ENCODE measurements at places on chromosomes 3 and 15.

GRCh38 chr15:36008719-36009118 is 462.8 kb upstream of the DPH6 start:
- no peak for DNase-seq

DNA sequence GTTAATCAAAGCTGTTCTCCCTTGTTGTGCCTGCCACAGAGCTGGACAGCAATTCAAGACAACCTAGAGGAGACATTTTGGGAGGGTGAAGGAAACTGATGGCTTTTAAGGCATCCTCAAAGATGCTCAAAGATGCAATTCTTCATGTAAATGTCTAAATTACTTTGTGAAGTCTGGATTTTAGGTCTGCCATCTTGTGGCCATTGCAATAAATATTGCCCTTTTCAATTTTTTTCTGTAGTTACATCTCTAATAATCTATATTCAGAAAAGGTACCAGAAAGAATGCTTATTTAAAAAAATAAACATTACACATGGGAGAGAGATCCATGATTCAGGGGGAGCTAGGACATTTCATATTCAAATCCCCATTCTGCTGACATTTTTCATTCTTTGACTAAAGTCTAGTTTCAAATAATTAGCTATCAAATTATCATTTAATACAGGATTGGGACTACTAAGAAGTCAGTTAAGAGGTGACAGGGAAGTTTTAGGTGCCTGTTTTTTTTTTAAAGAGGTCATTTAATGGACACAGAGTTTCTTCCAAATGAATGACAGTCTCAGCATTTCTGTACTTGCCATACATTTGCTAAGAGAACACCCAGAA is 259.8 kb upstream of the WNT5A start:
- DNase-seq = peak; percentile 22

DNA sequence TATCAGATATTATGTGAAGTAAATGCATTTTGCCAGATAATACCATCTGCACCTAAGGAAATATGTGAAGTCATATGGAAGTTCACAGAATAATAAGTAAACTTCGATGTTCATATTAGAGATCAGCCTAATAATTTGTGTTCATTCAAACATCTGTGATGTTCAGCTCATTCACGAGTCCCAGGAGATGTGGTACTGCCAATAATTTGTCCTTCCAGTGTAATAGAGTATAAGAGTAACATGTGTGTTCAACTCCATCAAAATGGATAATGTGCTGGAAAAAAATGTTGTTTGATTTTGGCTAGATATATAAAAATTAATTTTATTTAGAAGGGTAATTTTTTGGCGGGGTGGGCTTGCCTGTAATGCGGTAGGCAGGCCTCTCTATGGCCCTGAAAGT is 75.4 kb upstream of the ARL6 start:
- no peak for DNase-seq

DNA sequence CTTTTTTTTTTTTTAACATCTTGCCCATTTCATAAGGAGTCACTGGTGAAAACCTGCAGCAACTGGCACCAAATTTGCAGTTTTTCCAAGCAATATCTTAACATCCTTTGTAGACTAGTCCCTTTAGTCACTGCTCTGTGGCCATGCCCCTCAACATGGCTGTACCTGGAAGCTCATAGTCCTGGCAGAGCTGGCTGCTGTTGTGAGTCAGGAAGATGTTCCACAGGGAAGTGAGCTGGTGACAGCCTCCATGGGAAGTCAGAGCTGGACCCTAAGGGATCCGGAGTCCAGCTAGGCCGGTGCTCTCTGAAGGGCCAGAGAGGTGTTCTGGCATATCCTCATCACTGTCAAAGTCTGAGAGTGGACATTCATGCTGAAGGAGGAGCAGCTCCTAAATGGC is 99.3 kb upstream of the ZBED2 start:
- DNase-seq = no peak

DNA sequence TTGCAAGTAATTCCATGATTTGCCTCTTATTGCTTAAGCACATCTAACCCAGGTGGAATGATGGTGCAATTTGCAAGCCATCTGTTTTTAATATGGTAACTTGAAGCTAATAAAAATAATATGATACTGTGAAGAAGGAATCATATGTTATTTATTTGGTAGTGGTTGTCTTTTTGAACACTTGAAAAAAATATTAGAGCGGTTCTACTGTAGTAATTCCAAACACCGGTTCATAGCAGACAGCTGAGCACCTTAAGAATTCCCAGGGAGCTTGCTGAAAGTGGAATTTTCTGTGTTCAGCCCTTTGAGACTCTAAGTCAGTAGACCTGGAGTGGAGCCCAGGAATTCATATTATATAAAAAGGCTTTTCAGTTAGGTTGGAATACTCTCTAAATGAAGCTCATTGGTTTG is 687.4 kb downstream of the EDEM1 start:
- DNase-seq = no peak

DNA sequence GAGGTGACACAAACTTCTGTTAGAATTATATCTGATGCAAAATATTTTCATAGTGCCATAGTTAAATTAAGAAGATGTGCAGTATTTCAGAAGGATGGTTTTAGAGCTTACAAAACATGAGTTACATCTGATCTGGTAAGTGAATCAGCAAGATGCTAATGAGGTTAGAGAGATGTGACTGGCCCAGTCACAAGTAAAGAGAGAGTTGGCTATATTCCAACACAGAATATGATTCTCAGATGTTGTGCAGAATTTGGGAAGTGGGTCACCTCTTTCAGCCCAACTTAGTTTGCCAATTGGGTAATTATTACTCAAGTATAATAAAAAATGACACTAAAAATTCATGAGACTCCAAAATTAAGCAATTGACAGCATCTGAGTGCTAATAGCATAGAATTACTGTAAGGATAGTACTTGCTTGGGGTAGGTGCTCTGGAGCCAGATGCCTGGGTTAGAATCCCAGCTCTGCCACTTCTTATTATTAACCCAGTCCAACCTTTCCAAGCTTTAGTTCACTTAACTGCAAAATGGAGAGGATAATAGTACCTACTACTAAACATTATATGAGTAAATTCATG is 30.8 kb downstream of the P2RY1 start:
- DNase-seq = no peak

Measured in HAP-1 (cell line).